ENCODE measurements at places on chromosomes 13 and 19.

DNA sequence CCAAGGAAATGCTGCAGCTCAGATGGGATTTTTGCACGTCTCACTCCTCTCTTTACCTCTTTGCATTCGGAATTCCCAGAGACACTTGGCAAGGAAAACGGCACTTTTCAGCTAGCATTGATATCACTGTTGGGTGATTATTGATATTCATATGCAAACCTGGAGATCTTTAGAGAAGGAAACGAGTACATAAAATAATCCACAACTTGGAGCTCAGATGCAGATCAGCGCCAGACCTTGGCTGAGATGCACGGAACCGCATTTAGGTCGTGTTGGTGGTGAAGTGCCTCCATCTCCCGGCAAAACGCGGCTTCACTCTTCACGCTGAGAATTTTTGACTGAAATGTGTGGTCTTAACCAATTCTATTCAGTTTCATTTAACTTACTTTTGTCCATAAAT is 77.2 kb upstream of the ARHGEF7 start:
- no peak for DNase-seq

DNA sequence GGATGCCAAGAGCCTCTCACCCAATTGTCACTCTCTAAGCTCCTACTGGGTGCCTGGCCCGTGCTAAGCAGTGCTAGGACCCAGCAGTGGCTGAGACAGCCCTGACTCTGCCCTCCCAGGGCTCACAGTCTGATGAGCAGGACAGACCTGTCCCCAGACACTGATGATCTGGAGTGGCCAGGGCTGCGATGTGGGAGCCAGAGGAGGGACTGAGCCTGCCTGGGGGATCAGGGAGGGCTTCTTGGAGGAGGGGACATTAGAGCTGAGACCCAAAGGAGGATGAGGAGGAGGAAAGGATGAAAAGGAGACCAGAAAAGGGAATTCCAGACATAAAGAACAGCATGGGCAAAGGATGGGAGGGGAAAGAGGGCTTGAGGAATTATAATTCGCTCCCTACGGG is 6.6 kb downstream of the ERCC1 start:
- no peak for DNase-seq

DNA sequence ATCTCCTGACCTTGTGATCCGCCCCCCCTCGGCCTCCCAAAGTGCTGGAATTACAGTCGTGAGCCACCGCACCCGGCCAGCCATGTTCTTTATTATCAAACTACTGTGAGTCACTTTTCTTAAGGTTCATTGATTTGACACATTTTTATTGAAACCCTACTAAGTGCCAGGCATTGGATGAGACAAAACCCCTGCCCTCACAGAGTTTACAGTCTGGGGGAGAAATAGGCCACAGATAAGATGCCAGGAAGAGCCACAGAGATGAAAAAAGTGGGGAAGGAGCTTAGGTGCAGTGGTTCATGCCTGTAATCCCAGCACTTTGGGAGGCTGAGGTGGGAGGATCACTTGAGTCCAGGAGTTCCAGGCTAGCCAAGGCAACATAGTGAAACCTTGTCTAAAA is 14.5 kb upstream of the MAP2K2 start:
- no peak for DNase-seq

- no peak for DNase-seq
Measured at GRCh38 chr19:51091895-51092873, 9.5 kb upstream of the KLK14 start.
